Fibroblast of skin of right quadriceps (primary cell): ENCODE measurements at places on chromosomes 11 and 22.
A peak's percentile ranks its signal among the peaks of the same experiment; 100 is the strongest.

GRCh38 chr11:18191376-18191775 is 18.7 kb downstream of the MRGPRX4 start:
- no peak for DNase-seq

GRCh38 chr11:108933630-108934029 is 268.8 kb downstream of the DDX10 start:
- DNase-seq: peak; percentile 63

- DNase-seq: no peak
Observed at GRCh38 chr11:126279191-126279590, 3.7 kb upstream of the TIRAP start.

- DNase-seq: peak; percentile 22
Observed at GRCh38 chr11:20360650-20361049, 2.9 kb upstream of the HTATIP2 start.

DNA sequence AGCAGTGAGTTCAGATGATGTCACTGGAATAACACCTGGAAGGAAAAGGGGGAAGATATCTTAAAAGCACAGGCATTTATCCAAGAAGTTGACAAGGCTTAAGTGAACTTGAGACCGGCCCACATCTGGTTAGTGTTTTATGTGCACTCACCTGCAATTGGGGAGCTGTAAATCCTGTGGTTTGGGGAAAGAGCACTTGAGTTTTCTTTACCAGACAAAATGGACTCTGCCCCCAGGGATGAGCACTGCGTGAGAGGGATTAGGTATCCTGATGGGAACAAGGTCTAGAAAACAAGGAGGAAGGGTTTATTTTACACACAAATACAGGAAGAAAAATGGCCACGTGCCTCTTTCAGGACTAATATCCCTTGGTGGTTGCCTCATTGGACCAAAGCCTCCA is 15.2 kb downstream of the E2F8 start:
- no peak for DNase-seq

- no peak for DNase-seq
Observed at GRCh38 chr22:38081941-38082828, 1.8 kb downstream of the SLC16A8 start.

GRCh38 chr11:123104697-123105096 is 42.8 kb upstream of the HSPA8 start:
- no peak for DNase-seq

DNA sequence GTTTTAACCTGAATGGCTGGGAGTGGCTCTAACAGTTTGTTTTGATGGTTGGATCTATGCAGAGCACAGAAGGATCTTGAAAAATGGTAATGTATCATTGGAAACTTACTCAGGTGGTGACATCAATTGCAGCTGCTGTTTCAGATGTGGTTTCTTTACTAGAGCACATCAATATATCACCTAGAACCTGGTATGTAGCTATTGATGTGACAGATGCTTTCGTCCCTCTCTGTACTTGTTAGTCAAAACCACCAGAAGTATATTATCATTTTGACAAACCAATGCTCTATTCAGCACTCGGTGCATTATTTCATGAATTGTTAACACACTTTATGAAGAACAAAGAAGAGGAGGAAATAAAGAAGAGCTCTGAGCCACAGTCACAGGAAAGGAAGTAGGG is 26.6 kb upstream of the SCN3B start:
- no peak for DNase-seq

GRCh38 chr22:39925909-39926679 is 25.2 kb downstream of the GRAP2 start:
- no peak for DNase-seq

- no peak for DNase-seq
Observed at GRCh38 chr11:7570938-7571521, 57.2 kb downstream of the PPFIBP2 start.

DNA sequence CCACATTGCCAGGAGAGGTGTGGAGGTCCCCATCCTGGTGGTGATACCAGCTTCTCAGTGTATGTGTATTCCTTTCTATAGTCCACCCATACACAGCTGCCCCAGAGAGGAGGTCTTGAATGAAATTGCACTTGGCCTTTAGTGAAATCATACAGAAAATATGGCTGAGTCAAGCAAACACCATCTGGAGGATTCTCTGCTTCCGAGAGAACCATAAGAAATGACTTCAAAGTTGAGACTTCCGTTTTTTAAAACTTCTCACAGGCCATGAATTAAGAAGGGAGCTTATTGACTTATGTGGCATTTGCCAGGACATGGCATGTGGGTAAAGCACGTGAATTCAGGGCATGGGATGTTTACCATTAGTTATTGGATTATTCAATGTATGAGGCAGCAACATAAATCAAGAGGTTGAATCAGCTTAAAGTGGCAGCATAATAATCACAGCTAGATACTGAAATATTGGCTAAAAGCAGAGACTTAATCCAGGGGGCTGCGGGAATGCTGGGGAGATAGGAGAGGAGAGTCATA is 119.1 kb upstream of the MTNR1B start:
- peak; percentile 21 for DNase-seq

DNA sequence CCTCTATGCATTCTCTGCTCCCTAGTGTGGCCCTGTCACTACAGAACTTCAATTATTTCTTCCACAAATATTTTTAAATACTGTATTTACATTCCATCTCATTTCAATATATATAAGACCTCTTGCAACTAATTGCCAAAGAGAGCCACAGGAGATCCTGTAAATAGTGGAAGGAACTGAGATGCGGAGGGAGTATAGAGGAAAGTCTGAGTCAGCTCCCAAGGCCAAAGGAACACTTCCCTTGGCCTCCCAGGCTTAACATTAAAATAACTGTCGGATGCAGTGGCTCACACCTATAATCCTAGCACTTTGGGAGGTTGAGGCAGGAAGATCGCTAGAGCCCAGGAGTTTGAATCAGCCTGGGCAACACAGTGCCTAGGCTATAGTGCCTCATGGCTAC is 31.2 kb downstream of the RBFOX2 start:
- peak; percentile 56 for DNase-seq

DNA sequence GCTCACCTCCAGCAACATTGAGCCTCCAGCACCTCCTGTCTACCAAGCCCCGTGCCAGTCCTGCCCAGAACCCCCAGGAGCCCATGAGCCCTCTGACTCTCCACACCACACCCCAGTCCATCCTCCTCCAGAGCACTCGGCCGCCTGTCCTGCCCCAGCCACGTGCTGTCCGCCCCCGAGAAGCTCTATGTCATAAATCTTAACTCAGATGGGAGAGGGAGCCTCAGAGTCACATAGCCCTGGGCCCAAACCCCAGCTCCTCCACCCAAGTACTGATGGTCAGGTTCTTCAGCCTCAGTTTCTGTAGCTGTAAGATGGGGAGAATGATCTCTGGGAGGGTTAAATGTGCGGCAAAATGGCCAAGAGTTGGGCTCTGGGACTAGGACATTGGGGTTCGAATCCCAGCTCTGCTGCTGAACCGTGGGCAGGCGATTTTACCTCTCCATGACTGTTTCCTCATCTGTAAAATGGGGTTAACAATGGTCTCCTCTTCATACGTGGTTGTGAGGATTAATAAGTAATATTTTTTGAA is 27.8 kb downstream of the CYTH4 start:
- no peak for DNase-seq

DNA sequence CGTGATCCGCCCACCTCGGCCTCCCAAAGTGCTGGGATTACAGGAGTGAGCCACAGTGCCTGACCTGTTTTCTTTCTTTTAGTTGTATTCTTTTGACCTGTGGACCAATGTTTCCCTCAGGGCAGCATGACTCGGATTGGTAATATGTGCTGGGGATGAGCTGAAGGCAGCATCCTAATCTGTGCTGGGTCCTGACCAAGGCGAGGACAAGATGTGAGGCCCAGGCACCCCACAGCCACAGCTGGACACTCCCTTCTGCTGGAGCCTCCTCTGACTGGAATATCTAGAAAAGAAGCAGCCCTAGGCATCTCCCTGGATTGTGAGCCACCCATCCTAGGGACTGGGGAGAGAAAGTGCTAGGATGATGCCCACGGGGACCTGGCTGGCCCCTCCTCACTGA is 105.4 kb downstream of the PDE2A start:
- DNase-seq: no peak

GRCh38 chr11:59787816-59788215 is 22.8 kb downstream of the MRPL16 start:
- DNase-seq: peak; percentile 54

DNA sequence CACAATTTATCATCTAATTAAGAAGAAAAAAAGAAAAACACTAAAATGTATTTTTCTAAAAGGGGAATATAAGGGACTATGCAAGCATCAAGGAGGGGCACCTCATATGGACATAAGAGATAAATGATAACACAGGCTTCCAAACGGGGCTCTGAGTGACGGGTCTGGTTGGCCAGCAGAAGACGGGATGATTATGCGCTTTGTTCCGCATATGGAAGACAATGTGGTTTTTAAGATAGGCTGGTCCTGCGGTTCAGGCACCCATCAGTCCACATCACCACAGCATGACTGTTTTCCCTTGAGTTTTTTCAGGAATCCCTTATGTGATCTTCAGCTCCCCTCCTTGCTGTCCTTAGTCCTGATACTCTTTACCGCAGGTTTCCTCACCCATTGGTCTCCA is 404.6 kb downstream of the OPCML start:
- no peak for DNase-seq

GRCh38 chr11:8342821-8343681 is 79.4 kb upstream of the LMO1 start:
- no peak for DNase-seq

GRCh38 chr11:66704659-66705360 is 24.2 kb downstream of the SPTBN2 start:
- no peak for DNase-seq

DNA sequence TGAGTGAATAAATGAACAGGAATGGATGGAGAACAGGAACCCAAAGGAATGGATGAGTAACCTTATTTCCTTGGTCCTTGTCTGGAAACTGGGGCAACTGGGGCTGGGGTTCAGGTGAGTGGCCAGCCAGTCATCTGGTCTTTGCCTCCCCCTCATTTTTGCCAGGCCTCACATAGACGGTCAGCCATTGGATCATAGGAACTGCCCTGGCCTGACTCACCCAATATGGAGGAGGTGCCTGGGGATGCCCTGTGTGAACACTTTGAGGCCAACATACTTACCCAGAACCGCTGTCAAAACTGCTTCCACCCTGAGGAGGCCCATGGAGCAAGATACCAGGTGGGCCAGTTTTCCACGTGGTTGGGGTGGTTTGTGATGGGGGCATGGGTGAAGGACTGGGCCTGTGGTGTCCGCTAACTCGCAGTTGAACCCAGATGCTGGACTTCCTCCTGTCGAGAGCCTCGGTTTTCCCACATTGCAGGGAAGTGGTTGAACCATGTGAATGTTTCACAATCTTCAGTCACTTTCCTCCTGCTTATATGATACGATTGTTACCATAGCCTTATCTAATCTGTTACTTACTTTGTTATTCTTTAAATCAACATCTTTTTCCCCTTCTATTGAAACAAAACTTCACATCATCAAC is 4.4 kb downstream of the TRIOBP start:
- DNase-seq: no peak

DNA sequence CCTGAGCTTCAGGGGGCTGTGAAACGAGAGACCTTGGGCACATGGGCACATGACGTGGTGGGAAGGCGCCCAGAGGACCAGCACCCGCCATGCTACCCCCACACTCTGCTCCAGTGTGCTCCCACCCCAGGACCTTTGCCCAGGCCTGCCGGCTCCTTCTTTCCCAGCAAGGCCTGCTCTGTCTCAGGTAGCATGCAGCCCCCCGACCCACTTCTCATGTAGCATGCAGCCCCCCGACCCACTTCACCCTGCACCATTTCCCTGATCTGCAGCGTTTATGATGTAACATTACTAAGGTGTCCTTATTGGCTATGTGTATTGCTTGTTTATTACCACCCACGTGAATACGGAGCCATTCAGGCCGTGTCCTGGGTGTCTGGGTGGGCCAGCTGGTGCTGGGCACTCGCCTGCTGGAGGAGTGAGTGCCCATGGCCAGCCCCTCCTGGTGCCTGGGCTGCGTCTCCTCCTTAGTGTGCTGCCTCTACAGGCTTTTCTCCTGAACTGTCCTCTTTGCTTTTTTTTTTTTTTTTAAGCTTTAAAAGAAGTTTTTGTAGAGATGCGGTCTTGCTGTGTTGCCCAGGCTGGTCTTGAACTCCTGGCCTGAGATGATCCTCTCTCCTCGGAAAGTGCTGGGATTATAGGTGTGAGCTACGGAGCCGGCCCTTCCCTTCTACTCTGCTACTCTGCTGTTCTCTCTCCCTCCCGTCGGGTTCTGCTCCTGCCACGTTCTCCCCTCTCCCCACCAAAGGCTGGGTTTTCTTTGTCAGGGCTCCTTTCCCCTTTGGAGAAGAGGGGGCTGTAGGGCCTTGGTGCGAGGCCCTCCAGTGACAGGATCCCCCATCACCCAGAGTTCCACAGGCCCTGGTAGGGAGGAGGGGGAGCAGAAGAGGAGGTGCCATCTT is 29.4 kb downstream of the LRP5 start:
- DNase-seq: no peak

DNA sequence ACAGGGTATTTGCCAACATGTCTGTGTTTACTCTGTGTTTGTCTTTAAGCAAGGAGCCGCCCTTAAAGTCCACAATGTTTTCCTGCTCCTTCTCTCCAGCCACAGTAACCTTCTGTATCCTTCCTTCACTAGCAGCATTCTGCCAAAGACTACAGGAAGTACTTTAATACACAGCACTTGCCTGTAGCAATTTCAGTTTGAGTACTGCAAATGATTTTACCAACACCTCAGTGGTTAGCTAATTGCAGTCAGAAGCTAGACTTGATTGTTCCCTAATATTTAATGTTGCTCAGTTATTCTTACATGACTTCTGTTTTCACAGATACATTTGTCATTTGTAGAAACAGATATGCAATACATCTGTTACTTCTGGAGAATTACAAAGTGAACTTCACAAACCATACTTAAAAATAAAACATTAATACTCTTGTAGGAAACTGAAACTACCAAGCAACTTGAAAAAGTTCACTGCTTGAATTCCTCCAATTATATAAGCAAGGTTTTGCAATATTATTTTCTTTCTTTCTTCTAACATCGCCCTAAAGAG is 69.1 kb downstream of the FCHSD2 start:
- DNase-seq: no peak

GRCh38 chr11:2569321-2569721 is 124.5 kb downstream of the KCNQ1 start:
- DNase-seq: no peak

DNA sequence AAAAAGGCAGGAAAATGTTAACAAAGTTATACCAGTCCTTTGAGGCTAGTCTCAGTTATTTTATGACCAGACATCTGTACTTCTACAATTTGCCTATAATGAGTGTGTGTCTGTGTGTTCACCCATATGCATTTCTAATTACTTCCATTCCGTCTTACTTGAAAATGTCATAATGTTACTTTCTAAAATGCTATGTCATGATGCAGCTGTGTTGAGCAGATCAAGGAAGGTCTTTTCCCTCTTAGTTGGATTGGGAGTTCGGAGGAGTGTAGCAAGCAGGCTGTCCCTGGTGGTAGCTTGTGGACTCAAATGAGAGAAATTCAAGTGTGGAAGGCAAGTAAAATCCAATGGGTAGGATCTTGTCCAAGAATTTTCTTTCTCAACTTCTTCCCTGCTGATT is 3.0 kb downstream of the SNX19 start:
- no peak for DNase-seq

GRCh38 chr11:32348502-32348901 is 86.8 kb downstream of the WT1 start:
- DNase-seq: peak; percentile 20
